Right lobe of liver (tissue), 6 donors: ENCODE measurements at places on chromosomes 4 and X. TPM values are rescaled to one million over a fixed set of nuclear protein-coding genes. Genes with fewer than 3 reads are reported as not detected.

DNA sequence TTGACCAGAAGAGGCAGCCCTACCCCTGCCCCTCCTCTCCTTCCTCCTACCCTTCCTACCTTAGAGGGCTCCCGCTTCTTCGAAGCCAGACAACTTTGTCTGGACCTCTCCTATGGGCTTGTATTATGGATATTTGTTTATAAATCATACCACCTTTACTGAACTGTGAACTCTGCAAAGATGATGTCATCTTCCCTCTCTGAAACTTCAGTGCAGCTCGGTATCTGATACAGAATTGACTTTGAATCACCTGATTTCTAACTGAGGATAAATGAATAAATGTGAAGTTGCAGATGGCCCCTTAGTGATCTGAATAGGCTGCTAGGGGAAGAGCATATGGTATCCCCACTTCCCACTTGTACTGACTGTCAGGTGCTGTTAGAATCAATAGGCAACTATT is 1.1 kb upstream of the OTC start:
- H3K27me3 ChIP-seq: no peaks in the 10 kb centered on the region
- no peak overlapping the region for H3K4me3 ChIP-seq
- H3K36me3 ChIP-seq: no peaks in the 10 kb centered on the region
- no peak for DNase-seq
- H3K4me1 ChIP-seq: no peaks in the 10 kb centered on the region

GRCh38 chr4:78885598-78885997 is 53.6 kb downstream of the PAQR3 start:
- no peak overlapping the region for H3K27ac ChIP-seq
- no peaks in the 10 kb centered on the region for H3K4me1 ChIP-seq
- H3K4me3 ChIP-seq: no peak overlapping the region
- no peaks in the 10 kb centered on the region for H3K27me3 ChIP-seq
- no peaks in the 10 kb centered on the region for H3K36me3 ChIP-seq

ERCC6L gene
- 0.09 TPM for total RNA-seq

DNA sequence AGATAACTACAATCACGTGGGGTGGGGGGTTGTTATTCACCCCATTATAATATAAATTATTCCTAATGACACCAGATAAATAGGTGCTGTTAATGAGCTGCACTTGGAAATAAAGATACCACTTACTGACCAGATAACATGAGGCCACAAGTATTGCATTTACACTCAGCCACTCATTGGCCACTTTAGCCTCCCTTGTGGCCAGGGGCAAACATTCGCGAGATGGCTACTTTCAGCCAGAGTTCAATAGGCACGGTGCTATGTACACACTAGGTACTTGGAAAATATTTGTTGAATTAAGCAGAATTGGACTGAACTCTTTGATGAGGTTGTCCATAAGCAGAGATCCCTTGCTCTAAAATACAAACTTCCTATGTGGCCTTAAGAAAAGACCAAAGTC is 713.7 kb upstream of the TENM3 start:
- no peak overlapping the region for H3K4me3 ChIP-seq
- no peaks in the 10 kb centered on the region for H3K4me1 ChIP-seq
- no peak for DNase-seq
- H3K27ac ChIP-seq: no peak overlapping the region

- no peaks in the 10 kb centered on the region for H3K4me1 ChIP-seq
- no peaks in the 10 kb centered on the region for H3K27me3 ChIP-seq
- H3K36me3 ChIP-seq: no peaks in the 10 kb centered on the region
- no peak overlapping the region for H3K27ac ChIP-seq
These were observed 189.5 kb upstream of the FAT4 start for GRCh38 chr4:125125276-125125675.
